AG09319 (cell line): ENCODE measurements at places on chromosomes 7 and 10.

GRCh38 chr10:31847515-31847914 is 81.1 kb downstream of the ARHGAP12 start:
- no peak for DNase-seq

DNA sequence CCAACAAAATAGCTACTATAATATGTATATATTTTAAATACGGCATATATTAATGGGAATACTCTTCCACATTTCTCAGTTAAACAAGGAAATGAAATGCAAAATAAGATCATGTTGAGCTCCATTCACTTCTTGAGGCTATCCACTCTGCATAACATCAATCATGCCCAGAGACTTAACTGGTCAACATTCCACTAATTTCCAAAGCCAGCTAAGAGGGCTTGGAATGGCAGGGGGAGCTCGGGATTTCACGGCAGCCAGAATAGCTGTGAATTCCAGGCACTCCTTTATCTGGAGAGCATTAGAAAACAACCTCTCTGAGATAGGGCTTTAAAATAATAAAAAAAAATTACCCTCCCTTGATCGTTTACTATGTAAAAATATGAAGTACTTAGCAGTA is 194.9 kb upstream of the CDCA7L start:
- no peak for DNase-seq

DNA sequence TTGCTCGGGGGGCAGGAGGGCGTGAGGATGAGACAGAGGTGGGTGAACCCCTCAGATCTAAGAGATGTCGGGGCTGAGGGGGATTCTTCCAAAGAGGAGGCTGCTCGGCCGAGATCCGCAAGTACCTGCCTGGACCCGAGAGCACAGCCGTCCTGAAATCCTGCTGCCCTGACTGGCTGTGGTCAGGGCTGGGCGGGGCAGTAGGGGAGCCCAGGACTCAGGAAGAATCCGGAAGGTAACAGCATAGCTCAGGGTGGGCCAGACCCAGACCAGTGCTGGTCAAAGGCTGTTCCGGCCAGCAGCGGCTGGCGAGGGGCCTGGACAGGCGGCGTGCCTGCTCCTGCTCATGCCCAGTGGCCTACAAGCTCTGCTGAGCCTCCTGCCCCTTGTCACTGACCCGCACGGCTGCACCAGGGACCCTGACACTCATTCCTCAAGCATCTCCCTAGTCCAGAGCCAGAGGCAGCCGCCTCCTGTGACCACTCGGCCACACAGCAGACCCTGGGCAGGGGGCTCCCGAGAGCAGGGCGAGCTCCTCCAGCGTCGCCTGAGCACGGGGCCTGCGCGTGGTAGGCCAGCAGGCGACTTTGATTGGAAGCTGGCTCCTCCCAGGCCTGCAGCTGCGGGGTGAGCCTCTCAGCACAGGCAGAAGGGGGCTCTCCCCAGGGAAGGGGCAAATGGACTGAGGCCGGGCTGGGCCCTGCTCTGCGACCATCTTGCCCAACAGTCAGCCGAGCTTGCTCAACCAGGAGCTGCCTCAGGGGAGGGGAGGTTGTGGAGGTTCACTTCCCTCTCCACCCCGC is 3.1 kb upstream of the ADAP1 start:
- no peak for DNase-seq

DNA sequence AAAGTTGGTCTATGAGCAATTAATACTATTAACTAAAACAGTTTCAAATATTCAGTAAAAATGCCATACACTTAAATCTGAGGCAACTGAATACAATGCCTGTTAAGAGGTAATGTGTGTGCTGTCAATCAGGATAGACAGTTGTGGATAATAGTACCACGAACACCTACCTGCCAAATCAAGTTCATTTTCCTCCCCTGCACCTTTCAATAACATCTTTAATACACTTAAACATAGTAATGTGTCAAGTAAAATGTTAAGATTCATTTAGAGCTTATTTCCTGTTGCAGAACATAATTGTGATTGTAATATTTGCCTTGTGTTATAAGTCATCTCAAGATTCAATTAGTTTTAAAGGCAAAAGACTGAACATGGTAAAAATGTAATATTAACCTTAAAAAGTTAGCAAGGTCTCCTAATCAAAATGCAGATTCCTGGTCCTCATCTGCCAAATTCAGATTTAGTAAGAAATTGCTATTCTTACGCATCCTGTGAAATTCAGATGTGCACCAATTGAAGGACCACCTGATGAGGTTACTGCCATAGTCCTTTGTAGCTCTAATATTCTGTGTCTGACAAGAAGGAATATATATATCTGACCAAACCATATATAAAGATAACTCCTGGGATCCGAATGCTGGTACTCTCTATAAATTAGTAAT is 37.1 kb downstream of the COL1A2 start:
- DNase-seq: no peak

- DNase-seq: no peak
Measured at GRCh38 chr10:31709028-31709427, 219.6 kb downstream of the ARHGAP12 start.

- no peak for DNase-seq
Measured at GRCh38 chr7:151223728-151224127, 3.3 kb downstream of the ABCF2 start.
